ENCODE measurements at places on chromosomes 6 and 20. TPM values are rescaled to one million over a fixed set of nuclear protein-coding genes. Genes with fewer than 3 reads are reported as not detected.

The RIMS1 gene
- total RNA-seq: 1.8 TPM

The RBM24 gene
- 22.7 TPM for total RNA-seq

The TNFRSF6B gene
- 2.8 TPM for total RNA-seq

The ADGRG6 gene
- 89.2 TPM for total RNA-seq

The FAM209B gene
- total RNA-seq: 0.60 TPM

The SSTR4 gene
- not detected for total RNA-seq

The MTO1 gene
- total RNA-seq: 17.6 TPM

The ANKRD60 gene
- not detected for total RNA-seq

The RHAG gene
- not detected for total RNA-seq

The SLC22A3 gene
- 0.57 TPM for total RNA-seq

The TUBB2A gene
- total RNA-seq: 401 TPM

The ECI2 gene
- total RNA-seq: 54.5 TPM

The TRIM15 gene
- total RNA-seq: not detected

The ADAT2 gene
- 6.2 TPM for total RNA-seq

The ZKSCAN3 gene
- total RNA-seq: 8.0 TPM

The PIGU gene
- 16.7 TPM for total RNA-seq

The TAGAP gene
- total RNA-seq: 0.10 TPM

The GSTA2 gene
- total RNA-seq: not detected

The MAP3K5 gene
- 1.7 TPM for total RNA-seq

The MAP7 gene
- 3.3 TPM for total RNA-seq

The KIAA1755 gene
- 1.1 TPM for total RNA-seq

The FLRT3 gene
- total RNA-seq: 6.9 TPM

The TRIM31 gene
- total RNA-seq: not detected

The STMND1 gene
- total RNA-seq: 0.16 TPM

The DNAH8 gene
- not detected for total RNA-seq

The HLA-DOB gene
- total RNA-seq: 0.79 TPM

The APOM gene
- total RNA-seq: 0.89 TPM

The TINAG gene
- not detected for total RNA-seq

The SYCP2L gene
- total RNA-seq: 6.4 TPM

The PKIG gene
- 27.8 TPM for total RNA-seq

The UBR2 gene
- total RNA-seq: 22.2 TPM

The GPX5 gene
- total RNA-seq: 4.3 TPM

The SIRPD gene
- not detected for total RNA-seq

The TTBK1 gene
- not detected for total RNA-seq

The DEFB128 gene
- not detected for total RNA-seq

The LTA gene
- total RNA-seq: not detected

The IL22RA2 gene
- total RNA-seq: not detected
